Right renal pelvis (tissue), 4 donors: ENCODE measurements at places on chromosomes 4 and X. TPM values are rescaled to one million over a fixed set of nuclear protein-coding genes. Genes with fewer than 3 reads are reported as not detected.

MAMLD1 gene
- 7.3 TPM for polyA plus RNA-seq

- DNase-seq, result no peak
Measured at GRCh38 chr4:32417113-32417704, 1697.0 kb downstream of the PCDH7 start.

- no peak for DNase-seq
Measured at GRCh38 chr4:32163125-32163524, 1443.0 kb downstream of the PCDH7 start.

- no peak for DNase-seq
Measured at GRCh38 chr4:7653510-7654369, 219.0 kb upstream of the PSAPL1 start.

- DNase-seq, result no peak
Measured at GRCh38 chr4:154595807-154596206, 5.3 kb upstream of the FGA start.

RHOXF2 gene
- polyA plus RNA-seq, result 0.57 TPM
